ENCODE measurements at places on chromosomes 12 and 14.
A peak's percentile ranks its signal among the peaks of the same experiment; 100 is the strongest.

- DNase-seq: no peak
These were observed 103.7 kb upstream of the NUDT4 start for GRCh38 chr12:93273834-93274564.

- DNase-seq: no peak
These were observed 35.8 kb downstream of the FBXO33 start for GRCh38 chr14:39396448-39396847.

GRCh38 chr12:80607361-80608135 lies 99.9 kb upstream of the MYF6 start:
- no peak for DNase-seq

DNA sequence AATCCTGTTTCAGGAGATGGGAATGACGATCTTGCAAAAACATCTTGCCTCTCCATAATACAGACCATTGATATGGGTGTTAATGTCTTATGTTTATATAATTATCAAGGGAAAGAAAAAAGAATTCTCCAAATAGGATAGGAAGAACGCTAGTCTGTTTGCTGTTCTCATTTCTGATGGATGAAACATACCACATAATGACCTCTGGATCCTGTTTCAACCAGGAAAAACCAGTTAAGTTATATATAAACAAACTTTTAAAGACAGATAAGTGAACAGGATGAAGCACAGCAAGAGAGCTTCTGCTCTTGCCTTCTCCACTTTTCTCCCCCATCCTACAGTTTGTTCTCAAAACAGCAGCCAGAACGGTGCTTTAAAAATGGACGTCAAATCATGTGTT lies 27.8 kb downstream of the COQ6 start:
- DNase-seq: peak; percentile 44

GRCh38 chr14:79510659-79511058 lies 700.6 kb downstream of the DIO2 start:
- DNase-seq: peak; percentile 18

GRCh38 chr12:2925322-2925995 lies 33.7 kb upstream of the TEAD4 start:
- DNase-seq: peak; percentile 51

DNA sequence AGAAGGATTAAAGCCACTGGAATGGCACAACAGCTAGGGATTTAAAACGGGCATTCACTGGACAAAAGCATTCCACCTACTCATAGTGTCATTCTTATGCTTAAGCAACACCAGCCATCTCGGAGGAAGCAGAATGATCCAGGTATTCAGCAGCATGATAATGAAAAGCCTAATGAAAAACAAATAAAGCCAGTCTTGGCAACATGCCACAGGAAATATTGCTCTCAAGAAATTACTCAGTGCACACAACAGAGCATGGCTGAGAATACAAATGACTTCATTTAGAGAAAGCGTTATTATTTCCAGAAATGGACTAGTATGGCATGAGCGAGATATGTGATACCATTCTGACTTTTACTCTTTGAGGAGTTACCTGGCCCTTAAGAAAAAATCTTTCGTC lies 442.2 kb downstream of the APAF1 start:
- DNase-seq: no peak

GRCh38 chr14:61547186-61548069 lies 147.9 kb upstream of the HIF1A start:
- peak; percentile 87 for DNase-seq
